ENCODE measurements at places on chromosomes 5 and 9.

- DNase-seq = no peak
These were observed 22.1 kb downstream of the C6 start for GRCh38 chr5:41191249-41191648.

DNA sequence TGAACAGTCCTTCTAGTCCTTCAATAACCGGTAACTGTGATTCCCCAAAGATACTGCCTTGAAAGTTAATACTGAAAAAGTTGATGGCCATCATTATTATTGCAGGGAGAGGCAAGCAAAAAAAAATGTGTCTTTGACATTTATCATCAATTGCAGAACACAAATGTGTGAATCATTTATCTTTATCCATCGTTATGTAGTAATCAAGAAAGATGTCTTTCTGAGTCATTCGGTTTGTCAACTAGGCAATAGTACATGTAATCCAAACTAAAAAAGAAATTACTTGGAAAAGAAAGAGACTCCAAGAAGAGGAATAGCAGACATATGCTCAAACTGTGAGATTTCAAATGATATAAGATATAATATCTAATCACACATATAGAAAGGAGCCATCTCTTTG is 473.0 kb downstream of the CETN3 start:
- DNase-seq = no peak

- DNase-seq = no peak
These were observed 252.6 kb downstream of the ADAMTSL1 start for GRCh38 chr9:18726546-18726945.

DNA sequence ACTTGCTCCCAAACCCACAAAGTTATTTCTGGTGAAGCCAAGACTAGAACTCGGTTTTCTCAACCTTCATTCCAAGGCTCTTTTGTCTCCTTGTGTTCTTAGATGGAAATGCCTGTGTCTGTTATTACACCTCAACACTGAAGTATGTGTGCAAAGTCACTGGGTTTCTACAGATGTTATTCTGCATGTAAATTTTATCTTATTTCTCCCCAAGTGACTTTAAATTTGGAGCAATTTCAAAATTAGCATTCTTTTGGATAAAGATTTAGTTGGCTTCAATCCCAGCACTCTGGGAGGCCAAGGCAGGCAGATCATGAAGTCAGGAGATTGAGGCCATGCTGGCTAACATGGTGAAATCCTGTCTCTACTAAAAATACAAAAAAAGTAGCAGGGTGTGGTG is 104.4 kb upstream of the GNA14 start:
- DNase-seq = no peak

- no peak for DNase-seq
These were observed 170.8 kb downstream of the SGCD start for GRCh38 chr5:156497804-156498208.

DNA sequence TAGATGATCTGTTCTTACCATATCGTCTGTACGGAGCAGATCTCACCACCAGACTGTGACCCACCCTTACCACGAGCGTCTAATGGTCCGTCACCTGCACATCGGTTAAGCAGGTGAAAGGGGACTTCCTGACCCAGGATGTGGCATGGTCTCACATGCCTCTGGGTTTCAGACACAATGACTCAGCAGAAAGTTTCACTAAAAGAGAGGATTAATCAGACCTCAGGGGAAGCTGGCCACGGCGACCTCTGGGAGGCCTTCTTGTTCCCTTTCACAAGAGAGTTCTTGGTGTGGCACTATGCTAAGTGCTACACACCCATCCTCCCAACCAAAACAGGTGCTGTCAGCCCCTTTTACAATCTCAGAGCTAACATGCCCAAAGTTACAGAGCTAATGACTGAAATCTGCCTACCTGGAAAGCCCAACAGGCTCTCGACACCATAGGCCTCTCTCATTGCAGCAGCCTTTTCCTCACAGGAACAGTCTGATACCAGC is 41.6 kb downstream of the ADAMTS12 start:
- DNase-seq = no peak

GRCh38 chr5:135739383-135739981 is 95.0 kb upstream of the SLC25A48 start:
- no peak for DNase-seq

- no peak for DNase-seq
These were observed 280.6 kb downstream of the EBF1 start for GRCh38 chr5:158819095-158819494.
